Frontal cortex (tissue), 4 donors: ENCODE measurements at places on chromosomes 12 and 14.

GRCh38 chr12:8687846-8688601, 9.8 kb upstream of the RIMKLB start:
- DNase-seq, result peak; percentile 42

- no peak for DNase-seq
Observed at GRCh38 chr12:18146363-18146762, 56.4 kb upstream of the RERGL start.

- DNase-seq, result no peak
Observed at GRCh38 chr12:28027947-28028724, 55.6 kb upstream of the PTHLH start.

DNA sequence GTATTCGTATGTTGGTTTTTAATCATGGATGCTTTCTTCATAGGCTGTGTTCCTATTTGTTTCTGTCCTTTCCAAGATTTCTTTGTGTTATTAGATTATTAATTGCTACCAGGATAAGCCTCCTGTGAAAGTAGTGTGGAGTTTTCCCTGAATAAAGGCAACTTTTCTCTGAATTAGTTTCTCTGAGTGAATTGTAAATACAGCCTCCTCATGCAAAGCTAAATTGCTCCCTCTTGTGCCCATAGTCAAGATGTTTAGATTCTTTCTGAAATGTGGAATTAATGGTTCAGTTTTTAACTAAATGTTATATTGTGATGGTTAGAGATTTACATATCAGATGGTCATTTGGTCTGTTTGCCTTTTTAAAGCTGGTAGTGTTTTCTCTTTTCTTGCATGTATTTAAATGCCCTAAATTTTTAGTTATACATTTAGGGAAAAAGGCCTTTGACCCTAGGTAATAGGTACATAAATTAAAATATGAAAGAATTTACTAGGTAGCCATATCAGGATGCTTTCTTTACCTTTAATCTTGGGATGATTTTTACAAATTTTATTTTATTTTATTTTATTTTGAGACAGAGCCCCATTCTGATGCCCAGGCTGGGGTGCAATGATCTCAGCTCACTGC, 8.9 kb downstream of the APAF1 start:
- DNase-seq, result peak; percentile 61

GRCh38 chr12:58435647-58436046, 484.7 kb downstream of the LRIG3 start:
- DNase-seq, result no peak
